RCC 7860 (cell line): ENCODE measurements at places on chromosomes 16 and 17.

DNA sequence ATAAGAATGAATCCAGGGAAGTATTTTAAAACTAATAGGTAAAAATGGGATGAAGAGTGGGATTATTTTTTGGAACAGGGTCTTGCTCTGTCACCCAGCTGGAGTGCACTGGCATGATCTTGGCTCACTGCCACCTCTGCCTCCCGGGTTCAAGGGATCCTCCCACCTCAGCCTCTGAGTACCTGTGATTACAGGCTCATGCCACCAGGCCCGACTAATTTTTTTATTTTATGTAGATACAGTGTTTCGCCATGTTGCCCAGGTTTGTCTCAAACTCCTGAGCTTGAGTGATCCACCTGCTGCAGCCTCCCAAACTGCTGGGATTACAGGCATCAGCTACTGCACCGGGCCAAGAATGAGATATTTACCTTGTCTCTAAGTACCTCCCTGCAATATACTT is 22.1 kb downstream of the NSMCE1 start:
- no peak for DNase-seq

DNA sequence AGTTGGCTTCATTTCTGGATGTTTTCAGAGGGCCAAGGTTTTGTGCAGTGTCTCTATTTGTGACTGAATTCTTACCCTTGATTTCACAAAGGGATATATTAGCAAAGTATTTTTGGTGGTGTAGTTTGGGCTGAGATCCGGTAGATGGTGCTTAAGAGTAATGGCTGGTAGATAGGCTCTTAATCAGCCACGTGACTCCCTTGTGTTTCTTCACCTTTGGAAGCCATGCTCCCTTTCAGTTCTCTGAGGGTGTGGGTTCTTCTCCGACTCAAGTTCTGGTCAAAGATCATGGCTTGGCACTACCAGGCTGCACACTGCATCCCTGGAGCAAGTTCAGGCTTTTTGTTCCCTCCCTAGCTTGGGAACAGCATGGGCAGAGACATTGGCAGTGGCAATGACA is 887.3 kb downstream of the CDH8 start:
- DNase-seq: no peak

- no peak for DNase-seq
Observed at GRCh38 chr17:4542003-4542725, 13.0 kb downstream of the MYBBP1A start.

DNA sequence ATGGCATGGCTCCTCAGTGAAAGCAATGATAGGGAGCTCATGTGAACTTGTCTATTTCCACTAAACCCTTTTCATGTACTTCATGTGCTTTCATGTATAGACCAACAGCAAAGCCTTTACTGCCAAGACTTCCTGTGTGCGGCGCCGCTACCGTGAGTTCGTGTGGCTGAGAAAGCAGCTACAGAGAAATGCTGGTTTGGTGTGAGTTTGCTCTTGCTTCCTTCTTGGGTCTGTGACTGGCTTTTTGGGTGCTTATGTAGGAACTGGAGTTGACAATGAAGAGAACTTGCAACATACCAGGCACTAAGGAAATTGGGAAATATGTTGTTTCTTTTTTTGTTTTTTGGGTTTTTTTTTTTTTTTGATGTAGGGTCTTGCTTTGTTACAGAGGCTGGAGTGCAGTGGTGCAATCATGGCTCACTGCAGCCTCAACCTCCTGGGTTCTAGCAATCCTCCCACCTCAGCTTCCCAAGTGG is 5.7 kb downstream of the SNX11 start:
- DNase-seq: no peak

DNA sequence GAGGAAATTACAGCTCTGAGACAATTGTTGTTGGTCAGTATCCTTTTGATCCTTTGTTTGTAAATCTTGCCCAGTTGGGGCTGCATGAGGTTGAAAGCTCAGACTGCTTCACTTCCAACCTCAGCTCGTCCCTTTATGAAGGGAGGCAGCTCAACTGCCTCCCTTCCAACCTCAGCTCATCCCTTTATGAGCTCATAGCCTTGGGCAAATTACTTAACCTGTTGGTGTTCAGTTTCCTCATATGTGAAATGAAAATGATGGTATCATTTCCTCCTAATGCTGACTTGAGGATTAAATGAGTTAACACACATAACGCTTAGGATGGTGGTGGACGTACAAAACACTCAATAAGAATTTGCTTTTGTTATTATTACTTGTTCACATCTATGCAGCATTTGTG is 265.1 kb downstream of the CDH13 start:
- no peak for DNase-seq

GRCh38 chr17:1695365-1695764 is 10.7 kb upstream of the PRPF8 start:
- DNase-seq: no peak

DNA sequence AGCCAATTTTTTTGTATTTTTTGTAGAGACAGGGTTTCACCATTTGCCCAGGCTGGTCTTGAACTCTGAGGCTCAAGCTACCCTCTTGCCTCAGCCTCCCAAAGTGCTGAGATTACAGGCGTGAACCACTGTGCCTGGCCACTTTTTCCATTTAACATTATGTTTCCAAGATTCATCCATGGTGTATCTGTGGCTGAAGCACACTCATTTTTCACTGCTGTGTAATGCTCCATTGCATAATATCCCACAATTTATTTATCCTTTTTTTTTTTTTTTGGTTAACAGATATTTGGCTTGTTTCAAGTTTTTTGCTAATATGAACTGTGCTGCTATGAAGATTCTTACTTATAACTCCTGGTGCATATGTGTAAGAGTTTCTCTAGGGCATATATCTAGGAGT is 1.9 kb upstream of the NUP93 start:
- no peak for DNase-seq

DNA sequence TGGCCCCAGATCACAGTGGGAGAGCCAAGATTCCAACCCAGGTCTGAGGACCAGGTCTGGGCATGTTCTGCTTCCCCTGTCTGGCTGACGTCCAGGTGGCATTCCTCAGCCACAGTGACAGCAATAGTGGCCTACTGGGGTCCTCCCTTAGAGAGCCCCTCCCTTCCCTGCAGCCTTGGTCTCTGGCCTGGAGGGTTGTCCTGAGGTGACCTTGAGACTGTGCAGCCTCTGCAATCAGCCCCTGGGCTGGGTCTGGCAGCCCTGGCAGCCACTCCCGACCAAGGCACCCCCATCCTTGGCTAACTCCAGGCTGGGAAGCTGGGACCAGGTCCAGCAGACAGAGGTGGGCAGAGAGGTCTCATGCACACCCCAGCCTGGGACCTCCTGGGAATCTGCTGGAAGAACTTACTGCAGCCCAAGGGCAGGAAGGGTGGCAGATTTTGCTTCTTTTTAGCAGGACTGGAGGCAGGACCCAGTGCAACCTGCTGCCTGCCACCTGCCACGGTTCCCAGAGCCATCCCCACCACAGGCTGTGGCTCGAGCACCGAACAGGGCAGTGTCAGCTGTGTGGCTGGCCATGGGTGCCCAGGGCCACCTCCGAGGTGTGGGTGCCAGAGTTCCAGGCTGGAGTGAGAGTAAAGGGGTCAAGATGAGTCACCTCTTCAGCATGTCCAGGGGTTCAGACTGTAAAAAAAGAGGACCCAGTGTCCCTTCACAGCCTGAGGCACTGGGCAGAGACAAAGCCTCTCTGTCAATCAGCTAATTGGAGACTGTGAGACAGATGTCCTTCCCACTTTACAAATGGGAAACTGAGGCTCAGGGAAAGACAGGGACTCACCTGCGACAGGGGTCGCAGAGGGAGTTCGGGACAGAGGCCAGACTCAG is 12.6 kb downstream of the GRB7 start:
- DNase-seq: no peak

DNA sequence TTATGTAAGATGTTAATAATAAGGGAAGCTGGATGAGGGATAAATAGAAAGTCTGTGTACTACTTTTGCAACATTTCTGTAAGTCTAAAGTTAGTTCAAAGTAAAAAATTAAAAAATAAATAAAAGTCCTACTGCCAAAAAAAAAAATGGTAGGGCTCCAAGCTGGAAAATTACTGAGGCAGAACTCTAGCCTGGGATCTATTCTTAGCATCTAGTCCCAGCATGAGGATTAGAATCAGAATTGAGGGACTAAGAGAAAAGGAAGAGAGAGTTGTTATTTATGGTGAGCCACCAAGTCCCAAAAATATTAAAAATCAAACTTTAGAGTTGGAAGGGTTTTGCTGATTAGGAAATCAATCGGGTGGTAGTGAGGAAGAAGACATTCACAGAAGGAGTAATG is 110.3 kb downstream of the CYB561 start:
- no peak for DNase-seq

DNA sequence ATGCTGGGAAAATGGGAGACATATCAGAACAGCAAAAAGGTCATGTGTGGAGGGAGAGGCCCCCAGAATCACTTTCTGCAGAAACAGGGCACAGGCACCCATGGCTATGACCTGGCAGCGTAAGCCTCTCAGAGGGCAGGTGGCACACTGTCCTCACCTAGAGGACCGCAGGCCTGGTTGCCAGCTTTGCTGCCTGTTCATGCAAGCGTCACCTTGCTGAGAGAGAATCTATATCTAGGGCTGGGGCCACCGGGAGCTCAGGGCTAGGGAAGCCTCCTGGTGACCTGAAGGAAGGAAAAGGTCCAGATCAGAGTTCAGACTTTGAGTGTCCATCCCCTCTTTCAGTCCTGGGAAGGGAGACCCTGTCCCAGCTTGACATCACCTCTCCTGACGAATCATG is 78.7 kb downstream of the GOSR1 start:
- DNase-seq: no peak

- no peak for DNase-seq
Observed at GRCh38 chr17:13678361-13678760, 76.6 kb upstream of the HS3ST3A1 start.

- DNase-seq: no peak
Observed at GRCh38 chr16:68778551-68779231, 41.6 kb downstream of the CDH1 start.

DNA sequence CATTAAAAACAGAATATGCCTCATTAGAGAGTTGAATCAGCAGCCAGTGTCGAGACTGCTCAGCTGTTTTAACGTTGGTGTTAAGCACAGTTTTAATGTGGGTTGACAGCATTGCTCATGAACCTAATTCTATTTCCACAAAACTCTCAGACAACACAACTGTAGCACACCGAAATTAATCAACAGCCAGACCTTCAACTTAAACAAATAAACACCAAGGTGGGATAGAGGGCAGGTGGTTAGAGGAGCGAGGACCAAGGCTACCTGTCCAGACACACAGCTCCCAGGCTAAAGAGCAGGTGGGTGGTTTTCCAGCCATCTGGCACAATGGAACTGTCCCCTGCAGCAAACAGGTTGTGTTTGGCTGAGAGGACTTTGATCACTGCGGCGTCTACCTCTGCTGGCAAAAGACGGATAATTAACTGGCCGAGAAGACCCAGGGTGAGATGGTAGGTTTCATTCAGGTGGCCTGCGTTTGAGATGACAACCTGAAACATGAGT is 69.6 kb upstream of the ATP2A3 start:
- no peak for DNase-seq

DNA sequence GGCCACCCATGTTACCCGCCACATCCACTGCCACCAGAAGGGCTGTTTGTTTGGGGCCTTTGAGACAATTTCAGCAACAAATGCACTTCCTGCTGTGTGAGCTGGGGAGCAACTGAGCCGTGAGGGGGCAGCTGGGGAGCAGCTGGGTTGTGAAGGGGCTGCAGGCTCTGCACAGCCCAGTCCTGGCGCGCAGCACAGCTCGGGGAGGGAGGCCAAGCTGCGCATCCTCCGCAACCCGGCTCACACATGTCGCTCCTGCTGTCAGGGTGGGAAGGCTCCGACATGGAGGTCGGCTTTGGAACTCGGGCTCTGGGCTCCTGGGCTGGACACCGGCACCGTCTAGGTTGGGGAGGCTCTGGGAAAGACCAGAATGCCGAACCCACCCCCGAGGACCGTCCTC is 53.6 kb downstream of the CBFA2T3 start:
- DNase-seq: no peak

- peak; percentile 73 for DNase-seq
Observed at GRCh38 chr16:53503991-53504663, 1.1 kb upstream of the AKTIP start.

GRCh38 chr17:61427567-61427966 is 24.7 kb upstream of the TBX4 start:
- peak; percentile 19 for DNase-seq
